Brain pericyte (primary cell): ENCODE measurements at places on chromosomes 4 and X.

- DNase-seq: no peak
These were observed 775.9 kb downstream of the TRIML1 start for GRCh38 chr4:188915175-188915574.

GRCh38 chr4:48079972-48080391 lies 54.1 kb downstream of the TXK start:
- no peak for DNase-seq

DNA sequence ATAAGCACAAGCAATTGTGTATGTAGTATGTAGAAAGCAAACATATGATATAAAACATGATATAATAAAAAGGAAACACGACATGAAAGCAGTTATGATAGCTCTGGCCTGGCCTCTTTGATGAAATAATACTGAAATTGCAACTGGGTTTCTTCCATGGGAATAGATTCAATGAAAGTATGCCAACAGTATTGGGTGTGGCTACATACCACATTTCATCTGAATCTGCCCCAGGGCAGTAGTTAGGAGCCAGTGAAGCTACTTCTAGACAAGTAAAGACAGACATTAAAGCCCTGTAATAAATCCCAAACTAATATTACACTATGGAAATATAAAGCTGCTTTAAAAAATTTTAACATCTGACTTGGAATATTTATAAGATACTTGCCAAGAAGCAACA lies 207.3 kb downstream of the FBXW7 start:
- no peak for DNase-seq

GRCh38 chr4:123435246-123436113 lies 38.9 kb downstream of the SPRY1 start:
- no peak for DNase-seq

DNA sequence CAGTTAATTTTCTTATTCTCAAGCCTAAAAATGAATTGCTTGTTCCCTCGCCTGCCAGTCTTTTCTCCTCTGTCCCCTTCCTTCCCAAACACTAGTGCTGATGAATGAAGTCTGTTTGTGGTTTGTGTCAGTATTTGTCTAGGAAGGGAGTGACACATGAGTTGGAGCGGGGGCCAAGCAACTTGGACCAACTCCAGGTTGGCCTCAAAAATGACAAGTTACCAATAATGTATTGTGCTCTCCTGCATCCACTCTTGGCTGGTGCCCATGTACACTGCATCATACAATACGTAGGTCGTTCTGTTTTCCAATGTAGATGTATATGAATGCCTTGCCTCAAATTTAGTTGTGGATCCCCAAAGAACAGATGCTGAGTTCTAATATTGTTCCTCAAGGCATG lies 223.0 kb upstream of the GPC4 start:
- DNase-seq: no peak

- DNase-seq: no peak
These were observed 307.4 kb downstream of the DCHS2 start for GRCh38 chr4:154184238-154184637.

DNA sequence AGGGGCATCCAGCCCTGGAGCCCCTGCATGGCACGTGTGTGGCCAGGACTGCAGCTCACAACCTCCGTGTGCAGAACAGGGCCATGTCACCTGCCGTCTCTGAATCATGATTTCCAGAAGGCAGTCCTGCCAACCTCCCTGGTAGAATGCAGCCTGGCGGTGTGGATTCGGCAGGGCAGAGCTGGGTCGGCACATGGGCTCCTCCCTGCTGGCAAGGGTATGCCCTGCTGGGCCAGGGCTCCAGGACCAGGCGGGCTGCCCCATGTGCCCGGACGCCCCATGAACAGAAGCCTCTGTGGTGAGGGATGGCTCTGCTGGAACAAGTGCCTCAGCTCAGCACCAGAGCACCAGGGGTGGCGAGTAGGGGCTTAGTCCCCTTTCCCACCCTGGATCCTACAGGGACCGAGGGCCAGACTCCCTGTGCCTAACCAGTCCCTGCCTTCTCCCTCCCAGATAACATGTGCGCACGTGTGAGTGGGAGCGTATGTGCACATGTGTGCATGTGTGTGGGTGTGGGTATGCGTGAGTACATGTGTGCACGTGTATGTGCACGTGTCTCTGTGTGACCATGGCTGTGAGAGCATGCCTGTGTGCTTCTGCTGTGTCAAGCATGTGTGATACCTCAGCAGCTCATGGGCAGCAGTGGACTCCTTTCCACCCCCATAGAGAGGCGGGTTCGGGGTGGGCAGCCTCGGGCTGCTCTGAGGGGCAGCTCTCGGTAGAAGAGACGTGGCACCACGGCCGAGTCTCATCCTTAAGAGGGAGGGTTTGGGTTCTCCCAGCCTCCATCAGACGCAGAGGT lies 10.3 kb upstream of the MXD4 start:
- DNase-seq: no peak

DNA sequence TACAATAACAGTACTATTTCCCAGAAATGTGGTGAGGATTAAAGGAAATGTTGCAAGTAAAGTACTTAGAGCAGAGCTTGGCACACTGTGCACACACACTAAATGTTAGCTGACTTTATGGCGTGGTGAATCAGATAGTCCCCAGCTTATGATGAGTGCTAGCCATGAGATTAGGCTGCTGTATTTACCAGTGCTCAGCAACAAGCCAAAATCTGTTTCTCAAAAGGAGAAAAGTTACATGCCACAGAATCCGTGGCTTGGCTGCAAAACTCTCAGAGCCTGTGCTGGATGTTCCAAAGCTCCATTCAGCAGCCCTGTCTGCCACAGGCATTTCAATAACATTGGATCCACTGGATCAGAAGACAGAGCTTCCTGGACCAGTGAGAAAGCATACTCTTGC lies 12.8 kb upstream of the STBD1 start:
- no peak for DNase-seq

- no peak for DNase-seq
These were observed 162.9 kb upstream of the USP9X start for GRCh38 chrX:40922307-40922706.

DNA sequence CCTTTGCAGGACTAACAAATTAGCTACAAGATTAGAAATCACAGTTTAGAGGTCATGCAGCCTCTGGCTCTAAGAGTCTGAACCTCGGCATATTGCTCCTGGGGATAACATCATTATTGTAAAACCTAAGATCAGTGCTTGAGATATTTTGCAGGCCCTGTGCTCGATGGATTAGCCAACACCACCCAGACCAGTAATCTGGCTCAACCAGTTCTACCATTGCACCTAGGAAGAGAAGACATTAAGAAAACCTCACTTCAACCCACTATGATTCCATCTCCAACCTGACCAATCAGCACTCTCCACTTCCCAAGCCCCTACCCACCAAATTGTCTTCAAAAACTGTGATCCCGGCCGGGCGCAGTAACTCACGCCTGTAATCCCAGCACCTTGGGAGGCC lies 43.6 kb downstream of the WFS1 start:
- DNase-seq: no peak

- no peak for DNase-seq
These were observed 95.7 kb downstream of the ANK2 start for GRCh38 chr4:113145147-113145518.
